Activated T-cell treated with anti-CD3 and anti-CD28 coated beads, Interleukin-2, amount 50 U/mL, for 72 hours (primary cell): ENCODE measurements at places on chromosomes 13 and 19.

- peak; percentile 36 for DNase-seq
Observed at GRCh38 chr13:41356786-41357185, 45.7 kb downstream of the NAA16 start.

- DNase-seq: no peak
Observed at GRCh38 chr13:38590796-38591507, 95.9 kb upstream of the FREM2 start.

DNA sequence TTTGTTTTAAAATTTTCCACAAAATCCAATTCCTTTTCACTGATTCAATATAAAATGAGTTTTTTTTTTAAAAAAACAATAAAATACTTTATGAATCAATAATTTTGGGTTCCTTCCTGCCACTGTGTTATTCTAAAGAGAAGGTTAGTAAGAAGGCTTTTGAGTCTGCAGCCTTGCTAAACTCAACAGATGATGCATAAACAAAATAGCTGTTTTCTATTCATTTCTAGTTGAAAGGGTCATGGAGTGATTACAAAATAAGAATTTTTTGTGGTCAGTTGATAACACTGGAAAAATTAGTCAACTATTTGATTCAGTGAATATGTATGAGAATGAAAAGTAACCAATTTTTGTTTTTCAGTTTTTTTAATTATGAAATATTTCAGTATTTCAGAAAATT is 169.9 kb downstream of the VWA8 start:
- no peak for DNase-seq

DNA sequence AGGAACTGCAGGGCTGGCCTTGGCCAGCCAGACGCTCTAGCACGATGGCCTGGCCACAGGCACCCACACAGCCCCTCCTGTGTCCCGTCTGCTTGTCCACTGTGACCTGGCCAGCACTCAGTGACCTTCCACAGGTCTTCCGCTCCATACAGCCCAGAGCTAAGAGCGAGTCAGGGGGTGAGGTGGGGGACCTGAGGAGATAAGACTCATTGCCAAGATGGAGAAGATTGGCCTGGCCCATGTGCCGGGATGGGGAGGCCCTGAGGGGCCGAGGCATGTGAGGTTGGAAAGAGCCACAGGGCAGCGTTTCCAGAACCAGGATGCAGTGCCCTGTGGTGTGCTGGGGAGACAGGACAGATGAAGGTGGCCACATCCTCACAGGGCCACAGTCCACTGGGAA is 10.2 kb upstream of the SLC7A9 start:
- DNase-seq: no peak

DNA sequence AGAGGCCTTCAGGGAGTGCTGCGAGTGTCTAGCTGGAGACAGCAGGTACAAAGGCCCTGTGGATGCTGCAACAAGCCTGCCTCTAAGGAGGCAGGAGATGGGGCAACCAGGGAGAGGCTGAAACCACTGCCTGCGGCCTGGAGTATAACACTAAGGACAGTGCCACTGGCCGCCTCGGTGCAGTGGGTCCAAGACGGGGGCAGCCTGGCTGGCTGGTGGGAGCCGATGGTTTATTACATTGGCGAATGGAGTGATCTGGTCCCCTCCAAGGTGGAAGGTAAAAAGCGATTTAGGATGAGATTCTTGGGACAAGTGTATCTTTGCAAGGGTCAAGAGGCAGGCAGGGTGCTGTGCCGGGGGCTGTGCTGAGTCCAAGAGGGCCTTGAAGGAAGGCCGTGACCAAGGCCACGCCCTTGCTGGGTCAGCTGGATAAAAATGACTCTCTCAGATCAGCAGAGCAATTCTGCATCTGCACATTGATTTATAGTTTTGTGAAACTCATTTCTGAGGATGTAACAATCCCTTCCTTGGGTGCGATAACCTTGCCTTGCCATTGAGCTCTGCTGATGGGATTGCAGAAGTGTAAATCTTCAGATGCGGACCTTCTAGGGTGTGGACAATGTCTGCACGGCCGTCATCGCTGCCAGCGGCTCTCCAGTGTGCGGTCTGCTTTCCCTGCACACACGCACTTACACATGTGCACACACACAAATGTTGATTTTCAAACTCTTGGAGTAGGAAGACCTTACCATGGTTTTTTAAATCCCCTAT is 6.0 kb downstream of the TMEM255B start:
- DNase-seq: no peak

GRCh38 chr19:10812902-10813404 is 23.1 kb downstream of the TMED1 start:
- DNase-seq: peak; percentile 68

GRCh38 chr13:97001636-97002035 is 7.4 kb upstream of the OXGR1 start:
- DNase-seq: no peak

DNA sequence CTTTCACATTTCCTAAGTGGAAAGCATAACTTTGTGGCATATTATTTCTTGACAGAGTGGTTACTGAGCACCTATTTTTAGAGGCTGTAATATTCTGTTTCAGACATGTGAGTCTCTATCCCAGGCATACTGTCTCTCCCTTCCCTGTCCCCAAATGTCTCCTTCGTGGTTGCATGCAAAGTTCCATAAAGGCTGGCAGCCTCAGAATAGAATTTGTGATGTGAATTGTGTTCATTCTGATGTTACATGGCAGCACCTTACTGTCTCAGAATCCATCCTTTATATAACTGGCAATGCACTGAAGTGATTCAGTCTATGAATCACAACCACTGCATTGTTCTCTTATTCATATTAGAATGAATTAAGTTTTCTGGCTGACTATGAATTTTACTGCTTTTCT is 89.0 kb upstream of the SLC7A1 start:
- no peak for DNase-seq

- no peak for DNase-seq
Observed at GRCh38 chr13:90416938-90417337, 930.5 kb upstream of the MIR17HG start.

GRCh38 chr19:13053238-13053637 is 49.4 kb downstream of the LYL1 start:
- no peak for DNase-seq

GRCh38 chr19:33638167-33639034 is 16.6 kb downstream of the CHST8 start:
- no peak for DNase-seq

GRCh38 chr19:29687897-29688728 is 22.9 kb downstream of the PLEKHF1 start:
- no peak for DNase-seq
